Cardiac muscle cell (in vitro differentiated cells and primary cell): ENCODE measurements at places on chromosomes 3 and 15. TPM values are rescaled to one million over a fixed set of nuclear protein-coding genes. Genes with fewer than 3 reads are reported as not detected.

- H3K36me3 ChIP-seq: no peaks in the 10 kb centered on the region
- no peak overlapping the region for H3K4me3 ChIP-seq
- peak; percentile 9 for DNase-seq
- H3K27me3 ChIP-seq: no peaks in the 10 kb centered on the region
- H3K27ac ChIP-seq: no peak overlapping the region
- no peaks in the 10 kb centered on the region for H3K4me1 ChIP-seq
These were observed 128.5 kb upstream of the RBMS3 start for GRCh38 chr3:29152379-29152778.

GRCh38 chr15:39495871-39496840 lies 84.7 kb upstream of the THBS1 start:
- DNase-seq: no peak
- H3K36me3 ChIP-seq: no peaks in the 10 kb centered on the region
- H3K27ac ChIP-seq: no peak overlapping the region
- H3K4me3 ChIP-seq: no peak overlapping the region
- no peaks in the 10 kb centered on the region for H3K27me3 ChIP-seq

GRCh38 chr3:182450942-182451787 lies 342.1 kb upstream of the ATP11B start:
- no peak overlapping the region for H3K4me3 ChIP-seq
- DNase-seq: no peak
- H3K4me1 ChIP-seq: no peaks in the 10 kb centered on the region
- no peaks in the 10 kb centered on the region for H3K36me3 ChIP-seq
- no peaks in the 10 kb centered on the region for H3K27me3 ChIP-seq

Gene SLC9C1
- total RNA-seq: 0.12 TPM in 1 of 2 replicates, not detected in the other

Gene TBC1D21
- not detected in 2 replicates for total RNA-seq
